DMS 273 treated with DMSO at 0.1 percent for 48 hours (cell line): ENCODE measurements at places on chromosomes 1 and 21.

GRCh38 chr1:223819730-223820514, 25.8 kb downstream of the TP53BP2 start:
- DNase-seq = no peak

GRCh38 chr21:15122241-15122640, 57.4 kb upstream of the NRIP1 start:
- no peak for DNase-seq

DNA sequence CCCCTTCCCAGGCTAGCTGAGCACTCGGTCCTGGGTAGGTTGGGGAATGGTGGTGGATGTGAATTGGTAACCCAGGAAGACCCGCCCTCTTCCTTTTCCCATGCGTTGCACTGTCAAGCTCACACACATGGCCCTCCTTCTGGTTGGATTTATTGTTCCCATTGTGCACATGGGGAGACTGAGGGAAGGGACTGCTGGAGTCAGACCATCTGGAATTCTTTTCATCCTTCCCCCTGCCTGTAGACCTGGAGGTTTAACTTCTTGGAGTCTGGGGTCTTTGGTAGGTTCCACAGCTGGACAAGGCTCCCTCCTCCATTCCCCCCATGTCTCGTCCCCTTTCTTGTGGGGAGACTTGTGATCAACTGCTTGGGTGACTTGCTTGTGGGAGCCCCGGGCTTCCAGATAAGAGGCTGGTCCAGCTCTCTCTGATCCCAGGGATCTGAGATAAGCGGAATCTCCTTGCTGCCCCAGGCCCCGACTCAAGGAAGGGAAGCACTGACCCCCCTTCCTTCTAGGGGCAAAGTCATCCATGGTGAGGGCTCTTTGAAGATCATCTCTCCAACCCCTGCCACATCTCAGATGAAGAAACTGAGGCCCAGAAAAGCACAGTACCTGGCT, 55.7 kb upstream of the SYNC start:
- no peak for DNase-seq

- DNase-seq = no peak
These were observed 10.5 kb downstream of the OTUD3 start for GRCh38 chr1:19892628-19893168.

DNA sequence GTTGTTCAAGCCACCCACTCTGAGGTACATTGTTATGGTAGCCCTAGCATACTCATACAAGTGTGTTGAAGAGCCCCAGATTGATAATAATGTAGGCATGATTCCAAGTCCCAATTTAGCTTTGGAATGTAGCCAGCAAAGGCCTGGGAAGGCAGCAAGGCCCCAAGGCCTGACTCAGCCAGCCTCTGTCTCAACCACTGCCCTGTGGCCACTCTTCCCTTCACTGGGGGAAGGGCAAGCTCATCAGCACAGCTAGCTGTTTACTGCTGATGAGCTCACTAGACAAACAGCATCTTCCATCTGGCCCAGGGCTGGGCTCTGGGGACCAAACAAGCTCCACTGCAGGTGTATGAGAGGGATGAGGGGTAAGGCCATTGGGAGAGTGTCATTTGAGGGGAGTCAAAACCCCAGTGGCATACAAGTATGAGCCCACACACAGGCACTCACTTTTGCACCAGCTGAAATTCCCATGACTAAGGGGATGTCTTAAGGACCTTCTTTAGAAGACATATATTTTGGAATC, 2.2 kb upstream of the IRF6 start:
- DNase-seq = peak; percentile 40

- DNase-seq = no peak
These were observed 10.7 kb downstream of the SLC9A1 start for GRCh38 chr1:27144049-27144748.

DNA sequence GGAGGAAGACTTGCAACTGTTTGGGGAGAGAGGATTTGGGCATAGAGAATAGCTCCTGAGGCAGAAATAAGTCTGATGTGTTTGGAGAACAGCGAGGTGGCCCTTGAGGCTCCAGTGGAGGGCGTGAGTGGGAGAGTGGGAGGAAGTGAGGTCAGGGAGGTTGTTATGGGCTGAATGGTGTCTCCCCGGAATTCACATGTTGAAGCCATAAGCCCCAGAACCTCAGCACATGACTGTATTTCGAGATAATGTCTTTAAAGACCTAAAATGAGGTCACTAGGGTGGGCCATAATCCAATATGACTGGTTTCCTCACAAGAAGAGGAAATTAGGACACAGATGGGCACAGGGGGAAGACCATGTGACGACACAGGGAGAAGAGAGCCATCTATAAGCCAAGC, 17.9 kb upstream of the APP start:
- DNase-seq = no peak

- no peak for DNase-seq
These were observed 72.6 kb upstream of the ABCG1 start for GRCh38 chr21:42146273-42146805.

DNA sequence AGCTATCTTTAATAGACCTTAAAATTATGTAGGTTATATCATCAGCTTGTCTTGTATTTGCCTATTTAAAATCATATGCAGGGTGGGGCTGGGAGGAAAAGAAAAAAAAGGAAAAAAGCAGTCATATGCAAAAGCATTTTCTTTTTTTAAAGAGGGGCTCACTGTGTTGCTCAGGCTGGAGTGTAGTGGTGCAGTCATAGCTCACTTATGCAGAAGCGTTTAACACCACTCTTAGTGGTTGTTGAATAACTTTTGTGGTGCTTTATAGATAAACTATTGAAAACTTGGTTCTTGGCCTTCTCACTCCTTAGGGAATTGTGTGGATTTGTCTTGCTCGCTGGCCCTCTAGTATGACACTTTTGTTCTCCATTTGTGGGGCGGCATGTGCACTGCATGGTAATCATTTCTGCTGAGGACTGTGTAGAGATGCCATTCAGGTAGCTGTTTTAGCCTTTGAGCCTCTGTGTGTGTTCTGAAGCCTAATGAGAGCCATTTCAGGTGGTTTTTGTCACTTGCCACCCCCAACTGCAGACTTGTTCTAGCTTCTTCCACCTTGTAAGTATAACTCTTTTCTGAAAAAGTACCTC, 77.8 kb downstream of the KIF1B start:
- DNase-seq = no peak

- DNase-seq = no peak
These were observed 93.8 kb upstream of the TMPRSS2 start for GRCh38 chr21:41601573-41602368.

DNA sequence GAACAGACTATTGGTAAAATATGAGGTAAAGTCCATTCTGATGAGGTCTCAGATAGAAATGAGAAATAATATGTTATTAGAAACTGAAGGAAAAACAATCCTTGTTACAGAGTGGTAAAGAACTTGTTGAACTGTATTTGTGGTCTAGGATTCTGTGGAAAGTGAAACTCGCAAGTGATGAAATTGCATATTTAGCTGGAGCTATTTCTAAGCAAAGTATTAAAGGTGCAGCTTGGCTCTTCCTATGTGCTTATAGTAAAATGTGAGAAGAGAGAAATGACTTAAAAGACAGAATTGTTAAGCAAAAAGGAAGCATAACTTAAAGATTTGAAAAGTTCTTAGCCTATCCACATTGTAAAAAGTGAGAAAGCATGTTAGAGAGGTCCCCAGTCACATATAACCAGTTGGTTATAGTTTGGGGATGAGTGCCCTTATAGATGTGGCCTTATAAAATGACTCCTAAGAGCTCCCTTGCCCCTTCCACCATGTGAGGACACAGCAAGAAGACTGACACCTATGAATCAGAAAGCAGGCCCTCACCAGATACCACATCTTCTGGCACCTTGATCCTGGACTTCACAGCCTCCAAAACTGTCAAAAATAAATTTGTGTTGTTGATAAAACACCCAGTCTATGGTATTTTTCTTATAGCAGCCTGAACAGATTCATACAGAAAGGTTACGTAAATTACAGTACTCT, 24.8 kb downstream of the PHTF1 start:
- no peak for DNase-seq

DNA sequence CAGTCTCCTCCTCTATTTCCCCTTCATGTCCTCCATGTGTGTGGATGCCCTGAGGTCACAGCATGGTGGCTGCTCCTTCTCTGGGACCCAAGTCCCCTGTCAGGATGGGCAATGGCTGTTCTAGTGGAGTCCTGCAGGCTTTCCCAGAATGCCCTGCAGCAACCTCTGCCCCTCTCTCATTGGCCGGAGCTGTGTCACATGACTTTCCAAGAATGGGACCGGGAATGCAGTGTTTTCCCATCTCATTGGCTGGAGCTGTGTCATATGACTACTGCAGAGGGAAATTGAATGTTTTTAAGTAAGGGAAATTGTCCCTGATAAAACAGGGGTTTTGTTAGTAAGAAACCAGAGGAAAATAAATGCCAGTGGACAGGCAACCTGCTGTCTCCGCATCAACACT, 365.9 kb downstream of the PTPRU start:
- DNase-seq = no peak

- no peak for DNase-seq
These were observed 51.0 kb downstream of the RPL5 start for GRCh38 chr1:92882819-92883218.

DNA sequence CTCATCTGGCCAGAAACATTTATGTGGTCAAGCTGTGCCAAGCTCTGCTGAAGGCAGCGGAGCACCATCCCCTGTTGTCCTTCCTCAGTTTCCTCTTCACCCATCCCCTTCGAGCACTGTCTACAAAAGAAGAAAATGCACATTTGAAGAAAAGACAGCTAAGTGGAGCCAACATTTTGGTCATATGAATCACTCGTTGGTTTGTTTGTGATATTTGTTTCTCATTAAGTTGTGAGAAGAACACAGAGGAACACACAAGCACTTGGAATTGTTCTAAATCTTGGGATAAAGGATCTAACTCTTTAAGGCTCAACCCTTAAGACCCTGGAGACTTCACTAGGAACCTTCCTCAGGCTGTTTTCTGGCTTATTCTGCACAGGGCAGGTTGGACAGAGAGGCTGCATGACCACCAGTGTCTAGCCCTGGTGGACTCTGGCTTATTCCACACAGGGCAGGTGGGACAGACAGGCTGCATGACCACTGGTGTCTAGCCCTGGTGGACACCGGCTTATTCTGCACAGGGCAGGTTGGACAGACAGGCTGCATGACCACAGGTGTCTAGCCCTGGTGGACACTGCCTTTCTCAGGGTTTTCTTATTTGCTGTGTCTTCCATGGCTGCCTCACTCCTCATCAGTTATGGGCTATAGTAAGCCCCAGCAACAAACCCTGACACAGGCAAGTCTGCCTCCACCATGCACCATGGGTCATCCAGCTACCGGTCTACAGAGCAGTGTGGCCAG, 35.3 kb upstream of the COL6A2 start:
- DNase-seq = no peak

DNA sequence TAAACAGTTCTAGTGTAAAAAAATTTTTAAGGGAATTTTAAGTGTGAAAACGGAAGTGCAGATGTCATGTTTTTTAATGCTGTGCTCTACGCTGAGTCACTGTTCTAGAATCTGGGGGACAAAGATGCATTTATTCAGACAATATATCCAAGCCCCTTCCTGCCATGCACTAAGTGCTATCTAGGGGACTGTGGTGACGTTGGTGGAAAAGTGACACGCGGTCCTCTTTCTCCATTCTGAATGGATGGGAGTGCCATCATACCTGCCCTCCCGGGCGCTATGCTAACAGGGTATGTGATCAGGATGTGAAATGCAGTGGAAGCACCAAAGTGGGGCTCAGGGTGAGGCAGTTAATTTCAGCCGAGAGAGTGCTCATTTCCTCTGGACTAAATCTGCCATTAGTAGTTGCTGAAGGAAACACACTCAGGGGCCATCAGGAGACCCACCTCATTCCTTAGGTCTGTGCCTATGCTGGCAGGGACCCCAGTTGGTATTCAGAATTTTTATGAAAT, 6.6 kb downstream of the C1orf226 start:
- DNase-seq = no peak

GRCh38 chr1:230197644-230198567, 130.9 kb downstream of the GALNT2 start:
- no peak for DNase-seq

DNA sequence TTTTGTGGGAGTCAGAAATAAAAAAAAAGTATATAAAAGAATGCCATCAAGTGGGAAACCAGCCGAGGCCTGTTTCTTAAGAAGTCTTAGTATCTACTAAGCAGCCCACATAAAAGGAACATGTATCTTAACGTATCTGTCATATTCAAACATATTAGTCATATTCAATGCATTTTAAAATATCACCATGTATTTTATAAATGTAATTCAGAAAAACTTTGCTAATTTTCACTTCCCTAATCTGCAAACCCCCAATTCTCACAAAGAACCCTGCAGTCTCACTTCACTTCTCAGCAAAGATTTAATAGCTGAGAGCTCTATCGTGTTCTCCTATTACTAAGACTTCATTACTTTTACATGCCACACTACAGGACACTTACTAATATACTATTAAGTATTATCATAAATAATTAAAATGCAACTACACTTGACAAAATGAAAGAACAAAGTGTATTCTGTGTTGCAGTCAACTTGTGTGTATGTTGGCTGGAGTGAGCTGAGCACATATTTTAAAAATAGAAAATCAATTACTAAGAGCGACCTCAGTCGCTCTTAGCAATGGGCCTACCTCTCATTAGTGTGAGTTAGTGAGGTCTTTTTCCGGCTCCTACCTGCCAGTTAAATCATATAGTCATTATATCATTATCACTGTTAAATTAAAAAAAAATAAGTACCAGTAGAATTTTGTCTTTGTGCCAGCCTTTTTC, 484.3 kb downstream of the LMO4 start:
- no peak for DNase-seq

- DNase-seq = no peak
These were observed 27.4 kb downstream of the KCNA3 start for GRCh38 chr1:110647254-110647891.

GRCh38 chr1:86825319-86825718, 88.6 kb downstream of the SELENOF start:
- no peak for DNase-seq

GRCh38 chr1:117709249-117709691, 103.4 kb downstream of the TENT5C start:
- no peak for DNase-seq

DNA sequence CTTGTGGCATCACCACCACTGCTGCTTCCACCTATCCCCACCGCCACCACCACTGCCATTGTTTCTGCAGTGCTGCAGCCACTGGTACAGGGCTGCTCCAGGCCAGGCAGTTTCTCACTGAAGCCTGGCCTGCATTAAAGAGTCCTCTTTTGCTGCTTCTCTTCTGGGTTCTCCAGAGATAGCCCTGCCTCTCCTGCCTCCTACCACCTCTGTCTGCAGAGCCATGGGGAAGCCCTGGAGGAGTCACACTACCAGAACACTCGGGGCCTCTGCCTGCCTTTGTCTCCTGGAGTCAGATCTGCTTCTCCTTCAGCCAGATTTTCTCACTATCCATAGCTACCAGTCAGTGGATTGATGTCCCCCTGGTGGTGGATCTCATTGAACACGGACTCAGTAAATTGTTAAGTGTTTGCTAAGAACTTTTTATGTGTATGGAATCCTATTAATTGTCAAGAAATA, 37.7 kb upstream of the DDAH1 start:
- DNase-seq = no peak

- no peak for DNase-seq
These were observed 24.7 kb downstream of the LYST start for GRCh38 chr1:235841938-235842545.
